DMS53 (cell line): ENCODE measurements at places on chromosomes 4 and X.

DNA sequence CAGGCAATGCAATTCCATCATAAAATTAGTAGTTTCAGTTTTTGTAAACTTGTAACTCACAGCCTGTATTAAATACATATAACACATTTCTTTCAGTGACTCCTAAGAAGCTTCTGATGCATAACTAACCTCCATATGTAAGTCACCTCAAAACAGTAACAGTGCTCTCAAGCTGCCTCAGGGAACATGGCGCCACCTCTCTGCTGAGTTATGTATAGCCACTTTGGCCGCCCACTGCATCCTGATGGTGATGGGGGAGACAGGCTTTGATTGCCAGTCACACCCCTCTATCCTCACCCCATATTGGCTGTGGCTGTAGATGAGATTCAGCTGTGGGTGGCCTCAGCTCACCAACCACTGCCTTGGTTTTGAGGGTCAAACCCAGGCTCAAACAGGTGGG is 54.3 kb downstream of the LRBA start:
- peak; percentile 41 for DNase-seq

- peak; percentile 31 for DNase-seq
Measured at GRCh38 chrX:23883737-23884354, 23.9 kb downstream of the APOO start.

DNA sequence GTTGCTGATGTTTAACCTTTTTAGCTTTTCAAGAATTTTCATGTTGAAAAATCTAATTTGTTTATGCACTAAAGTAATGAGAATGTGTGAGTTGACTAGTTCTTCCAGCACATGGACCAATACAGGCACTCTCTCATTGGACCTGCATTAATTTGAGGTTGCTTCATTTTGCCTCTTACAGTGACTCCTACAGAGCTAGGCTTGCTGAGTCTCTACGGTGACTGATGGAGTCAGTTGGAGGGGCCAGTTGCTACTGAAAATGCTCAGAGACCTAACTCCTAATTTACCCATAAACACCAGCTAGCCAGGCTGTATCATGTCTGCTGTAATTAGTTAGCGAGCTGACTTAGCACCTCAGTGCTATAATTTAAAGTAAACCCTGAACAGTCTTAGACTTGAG is 10.9 kb downstream of the MTHFD2L start:
- no peak for DNase-seq

GRCh38 chr4:146283758-146284651 is 69.7 kb downstream of the REELD1 start:
- DNase-seq, result no peak

- peak; percentile 77 for DNase-seq
Measured at GRCh38 chr4:972651-973424, 531 bp downstream of the DGKQ start.

DNA sequence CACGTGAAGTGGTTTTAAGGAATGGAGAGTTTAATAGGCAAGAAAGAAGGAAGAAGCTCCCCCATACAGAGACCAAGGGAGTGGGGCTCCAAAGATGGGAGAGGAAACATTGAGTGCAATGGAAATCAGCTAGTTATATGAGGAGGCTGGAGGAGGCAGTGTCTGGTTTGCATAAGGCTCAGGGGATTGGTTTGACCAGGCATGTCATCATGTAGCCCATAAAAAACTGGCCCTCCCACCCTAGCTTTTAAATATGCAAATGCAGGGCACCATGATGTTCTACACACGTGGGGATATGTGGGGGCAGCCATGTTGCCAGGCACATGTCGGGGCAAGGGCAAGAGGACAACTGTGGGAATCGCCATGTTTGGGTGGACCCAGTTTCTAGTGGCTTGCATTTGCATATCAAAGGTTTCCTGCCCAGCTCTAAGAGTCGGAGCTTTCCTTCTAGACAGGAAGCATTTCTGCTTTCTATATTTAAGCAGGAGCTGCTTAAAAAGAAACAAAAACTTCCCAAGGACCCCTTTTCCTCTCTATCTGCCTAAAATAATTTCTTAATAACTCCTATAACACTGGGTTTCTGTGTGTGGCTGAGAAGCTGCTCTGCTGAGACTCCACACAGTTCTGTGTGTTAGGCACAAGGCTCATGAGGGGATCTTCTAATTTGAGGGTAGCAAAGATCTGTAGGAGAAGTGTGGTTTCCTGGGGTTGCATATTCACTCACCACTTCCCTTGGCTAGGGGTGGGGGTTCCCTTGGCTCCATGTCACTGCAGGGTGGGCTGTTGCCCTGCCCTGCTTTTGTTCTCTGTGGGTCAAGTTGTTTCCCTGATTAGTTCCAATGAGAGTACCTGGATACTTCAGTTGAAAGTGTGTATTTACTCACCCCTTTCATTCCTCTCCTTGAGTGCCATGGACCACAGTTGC is 113.5 kb downstream of the VSIG4 start:
- DNase-seq, result no peak

- peak; percentile 44 for DNase-seq
Measured at GRCh38 chr4:5809216-5809776, 83.6 kb downstream of the CRMP1 start.

DNA sequence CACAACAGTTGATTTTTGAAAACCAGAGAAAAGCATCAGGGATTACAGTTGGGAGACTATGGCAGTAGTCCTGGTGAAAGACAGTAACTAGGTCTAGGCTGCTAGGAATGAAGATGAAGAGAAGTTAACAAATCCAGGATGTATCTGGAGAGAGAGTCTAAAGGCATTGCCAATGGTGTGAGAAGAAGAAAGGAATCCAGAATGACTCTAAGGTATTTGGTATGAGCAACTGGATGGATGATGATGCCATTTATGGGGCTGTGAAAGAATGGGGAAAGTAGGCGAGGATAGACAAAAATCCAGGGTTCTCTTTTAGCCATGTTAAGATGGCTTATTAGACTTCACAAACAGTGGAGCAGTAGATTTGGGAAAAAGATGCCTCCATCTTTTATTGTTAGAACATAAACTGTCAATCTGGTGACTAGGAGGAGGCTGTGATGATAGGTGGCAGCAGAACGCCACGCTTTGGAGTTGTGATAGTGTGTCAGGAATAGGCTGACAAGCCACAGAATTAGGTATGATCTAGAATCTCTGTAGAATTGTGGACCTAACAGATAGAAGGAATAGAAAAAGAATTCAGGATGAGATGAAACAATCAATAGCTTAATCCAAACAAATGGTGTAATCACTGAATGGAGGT is 27.3 kb upstream of the JADE1 start:
- DNase-seq, result peak; percentile 50

GRCh38 chr4:113673450-113673849 is 88.1 kb downstream of the CAMK2D start:
- DNase-seq, result peak; percentile 29

- DNase-seq, result no peak
Measured at GRCh38 chr4:126705266-126705665, 927.5 kb upstream of the INTU start.

- DNase-seq, result no peak
Measured at GRCh38 chrX:11309220-11309619, 16.0 kb downstream of the AMELX start.

DNA sequence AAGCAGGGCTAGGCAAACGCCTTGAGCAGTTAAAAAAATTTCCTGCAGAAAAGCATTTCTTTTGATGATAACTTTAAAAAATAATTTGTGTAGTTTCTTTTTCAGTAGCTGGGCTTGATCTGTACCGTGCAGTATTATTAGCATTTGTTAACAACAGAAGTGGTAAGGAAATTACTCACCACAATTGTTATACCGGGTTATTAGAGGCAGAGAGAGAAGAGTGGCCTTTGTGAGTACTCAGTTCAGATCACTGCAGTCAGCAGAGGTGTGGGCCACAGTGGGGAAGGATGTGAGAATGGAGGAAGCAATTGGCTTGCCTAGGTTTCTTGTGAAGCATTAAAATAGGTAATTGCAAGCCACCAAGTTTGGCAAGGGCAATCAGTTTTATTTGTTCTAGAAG is 14.3 kb upstream of the IL21 start:
- no peak for DNase-seq

- DNase-seq, result peak; percentile 70
Measured at GRCh38 chrX:78024349-78025059, 55.1 kb upstream of the PGAM4 start.

- DNase-seq, result no peak
Measured at GRCh38 chr4:184280591-184281071, 63.0 kb upstream of the ENPP6 start.

GRCh38 chr4:15042529-15043167 is 40.4 kb downstream of the CPEB2 start:
- no peak for DNase-seq

DNA sequence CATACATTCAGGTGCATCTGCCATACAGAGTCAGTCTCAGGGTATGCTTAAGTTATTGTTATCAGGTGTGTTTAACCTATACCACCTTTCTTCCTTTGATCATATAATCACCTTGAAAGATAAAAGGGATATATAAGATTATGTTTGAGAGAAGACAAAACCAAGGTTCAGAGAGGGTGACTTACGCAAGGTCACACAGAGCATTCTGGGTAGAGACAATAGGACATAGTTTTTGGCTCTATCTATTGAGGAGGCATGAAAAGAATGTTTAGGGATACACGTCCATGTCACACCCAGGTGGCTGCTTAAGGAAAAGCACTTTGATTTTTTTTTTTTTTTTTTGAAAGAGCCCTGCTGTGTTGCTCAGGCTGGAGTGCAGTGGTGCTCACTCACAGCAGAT is 327.1 kb upstream of the RPS6KA3 start:
- no peak for DNase-seq

DNA sequence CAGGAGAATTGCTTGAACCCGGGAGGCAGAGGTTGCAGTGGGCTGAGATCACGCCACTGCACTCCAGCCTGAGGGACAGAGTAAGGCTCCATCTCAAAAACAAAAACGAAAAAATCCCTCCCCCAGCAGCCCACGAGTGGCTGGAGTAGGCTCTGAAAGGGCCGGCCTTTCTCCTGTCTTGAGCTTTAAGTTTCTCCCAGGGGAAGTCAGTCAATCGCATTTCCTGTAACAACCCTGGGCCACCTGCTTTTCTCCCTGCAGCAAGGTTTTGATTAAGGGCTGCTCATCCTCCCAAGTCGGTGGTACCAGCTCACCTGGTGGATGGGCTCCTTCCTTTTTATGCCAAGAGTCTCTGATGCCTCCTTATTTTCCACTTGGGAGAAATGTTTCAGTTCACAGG is 2.0 kb upstream of the NYX start:
- DNase-seq, result no peak

- peak; percentile 64 for DNase-seq
Measured at GRCh38 chr4:143559757-143560147, 46.2 kb downstream of the SMARCA5 start.

- DNase-seq, result peak; percentile 93
Measured at GRCh38 chr4:6674500-6675149, 19.1 kb upstream of the S100P start.

DNA sequence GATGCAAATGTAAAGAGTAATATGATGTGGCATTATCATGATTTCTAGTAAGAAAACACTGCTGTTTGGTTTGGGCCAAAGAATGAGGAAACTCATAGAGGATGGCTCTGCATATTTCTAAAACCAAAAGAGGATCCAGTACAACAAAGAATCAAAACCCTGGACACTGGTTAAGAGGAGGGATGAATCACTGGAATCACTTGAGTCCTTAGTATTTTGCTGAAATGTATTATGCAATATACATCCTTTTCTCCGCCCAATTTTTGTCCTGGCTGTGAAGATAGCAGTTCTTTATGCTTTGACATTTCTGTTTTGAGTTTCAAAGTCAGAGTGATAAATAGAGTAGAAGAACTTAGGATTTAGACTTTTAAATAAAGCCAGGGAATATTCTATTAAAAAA is 345.9 kb downstream of the PACRGL start:
- DNase-seq, result no peak

GRCh38 chr4:156962528-156962974 is 9.0 kb downstream of the PDGFC start:
- DNase-seq, result no peak

DNA sequence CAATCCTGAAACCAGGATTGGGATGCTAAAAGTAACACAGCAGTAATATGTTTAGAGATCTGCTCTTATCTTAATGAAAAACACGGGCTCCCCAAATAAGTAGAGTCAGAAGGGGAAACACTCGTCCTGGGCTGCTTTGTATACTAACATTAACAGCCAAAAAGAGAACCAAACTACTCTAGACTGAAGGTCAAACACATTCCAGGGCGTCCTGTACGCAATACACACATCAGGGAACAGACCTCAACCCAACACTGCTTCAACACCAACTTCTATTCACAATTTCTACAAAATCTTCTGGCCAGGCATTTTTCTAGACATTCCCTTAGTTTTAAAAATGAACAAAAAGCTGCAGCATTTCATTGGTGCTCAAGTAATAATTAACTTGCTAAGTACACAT is 21.4 kb downstream of the FAT1 start:
- no peak for DNase-seq

DNA sequence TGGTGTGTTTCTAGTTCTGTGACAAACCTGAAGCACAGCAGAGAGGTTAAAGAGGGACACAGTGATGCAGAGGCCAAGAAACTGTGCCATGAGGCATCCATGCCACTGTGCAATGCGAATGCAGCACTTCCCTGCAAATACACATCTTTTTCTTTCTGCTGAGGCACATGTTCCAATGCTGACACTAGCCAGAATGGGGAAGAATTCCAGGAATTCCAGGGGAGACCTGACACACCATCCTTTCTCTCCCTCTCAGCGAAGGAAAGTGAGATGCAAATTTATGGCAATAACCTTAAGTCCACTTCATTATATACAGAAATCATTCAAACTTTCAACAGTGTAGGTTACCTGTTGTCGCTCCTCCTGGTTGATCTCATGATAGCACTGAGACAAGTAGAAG is 204.8 kb downstream of the LDB2 start:
- no peak for DNase-seq

- DNase-seq, result no peak
Measured at GRCh38 chrX:44937606-44938005, 64.6 kb downstream of the KDM6A start.

- DNase-seq, result no peak
Measured at GRCh38 chr4:169745291-169745690, 12.5 kb downstream of the HPF1 start.

- DNase-seq, result no peak
Measured at GRCh38 chr4:115871596-115871995, 758.2 kb upstream of the NDST4 start.

- no peak for DNase-seq
Measured at GRCh38 chr4:6840062-6840976, 57.8 kb downstream of the KIAA0232 start.

- no peak for DNase-seq
Measured at GRCh38 chrX:72478853-72479252, 93.8 kb downstream of the HDAC8 start.

- DNase-seq, result no peak
Measured at GRCh38 chr4:90245837-90246236, 118.6 kb downstream of the CCSER1 start.

DNA sequence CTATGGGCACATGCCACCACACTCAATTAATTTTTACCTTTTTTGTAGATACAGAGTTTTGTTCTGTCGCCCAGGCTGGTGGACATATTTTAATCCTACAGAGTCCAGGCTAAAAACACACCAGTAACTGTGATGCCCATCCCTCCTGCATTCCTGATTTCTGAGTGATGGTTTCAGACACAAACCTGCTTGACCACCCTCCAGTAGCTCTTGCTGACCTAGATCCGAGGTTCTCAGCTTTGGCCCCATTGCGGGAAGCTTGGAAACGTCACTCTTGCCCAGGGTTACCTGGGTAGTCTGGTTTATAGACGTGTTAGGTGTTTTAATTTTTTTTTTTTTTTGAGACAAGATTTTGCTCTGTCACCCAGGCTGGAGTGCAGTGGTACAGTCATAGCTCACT is 7.5 kb downstream of the CD99 start:
- DNase-seq, result no peak
